ENCODE measurements at places on chromosomes 1 and 21.

- DNase-seq = no peak
Observed at GRCh38 chr1:95207223-95207935, 26.6 kb upstream of the RWDD3 start.

- peak; percentile 65 for DNase-seq
Observed at GRCh38 chr1:111515291-111516004, 12.0 kb upstream of the ADORA3 start.

- no peak for DNase-seq
Observed at GRCh38 chr1:71861022-71861421, 421.3 kb downstream of the NEGR1 start.

GRCh38 chr21:27077501-27077900 lies 110.6 kb upstream of the ADAMTS5 start:
- DNase-seq = no peak

DNA sequence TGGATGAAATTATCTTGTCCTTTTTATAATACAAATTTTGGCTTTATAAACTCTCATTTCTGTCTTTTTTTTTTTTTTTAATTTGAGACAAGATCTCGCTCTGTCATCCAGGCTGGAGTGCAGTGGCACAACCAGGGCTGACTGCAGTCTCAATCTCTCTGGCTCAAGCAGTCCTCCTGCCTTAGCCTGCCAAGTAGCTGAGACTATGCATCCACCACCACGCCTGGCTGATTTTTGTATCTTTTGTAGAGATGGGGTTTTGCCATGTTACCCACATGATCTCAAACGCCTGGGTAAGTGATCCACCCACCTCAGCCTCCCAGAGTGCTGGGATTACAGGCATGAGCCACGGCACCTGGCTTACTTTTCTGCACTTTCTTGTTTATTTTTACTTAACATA lies 7.5 kb downstream of the TOR1AIP1 start:
- no peak for DNase-seq

- no peak for DNase-seq
Observed at GRCh38 chr1:21114431-21114830, 62.3 kb downstream of the EIF4G3 start.

- DNase-seq = no peak
Observed at GRCh38 chr1:106584676-106585075, 471.8 kb upstream of the PRMT6 start.

GRCh38 chr1:225877580-225877979 lies 4.6 kb downstream of the TMEM63A start:
- peak; percentile 64 for DNase-seq

- DNase-seq = no peak
Observed at GRCh38 chr1:157376681-157377080, 175.6 kb downstream of the FCRL5 start.

DNA sequence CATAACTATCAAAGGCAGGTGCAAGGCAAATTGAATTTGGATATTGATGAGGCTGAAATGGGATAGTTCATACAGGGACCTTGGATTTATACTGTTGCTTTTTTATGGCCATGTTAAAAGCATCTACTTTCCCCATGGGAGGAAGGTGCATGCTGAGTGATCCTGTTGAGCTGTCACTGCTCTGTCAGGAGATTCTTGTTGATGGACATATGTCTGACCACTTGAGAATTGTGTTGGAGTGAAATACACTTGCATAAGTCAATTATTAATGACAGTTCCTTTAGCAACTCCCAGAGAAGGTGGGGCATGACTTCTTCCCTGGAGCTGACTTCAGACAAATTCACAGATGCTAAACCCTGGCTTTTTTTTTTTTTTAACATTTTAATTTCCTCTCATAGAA lies 58.4 kb upstream of the DYNLT5 start:
- no peak for DNase-seq

DNA sequence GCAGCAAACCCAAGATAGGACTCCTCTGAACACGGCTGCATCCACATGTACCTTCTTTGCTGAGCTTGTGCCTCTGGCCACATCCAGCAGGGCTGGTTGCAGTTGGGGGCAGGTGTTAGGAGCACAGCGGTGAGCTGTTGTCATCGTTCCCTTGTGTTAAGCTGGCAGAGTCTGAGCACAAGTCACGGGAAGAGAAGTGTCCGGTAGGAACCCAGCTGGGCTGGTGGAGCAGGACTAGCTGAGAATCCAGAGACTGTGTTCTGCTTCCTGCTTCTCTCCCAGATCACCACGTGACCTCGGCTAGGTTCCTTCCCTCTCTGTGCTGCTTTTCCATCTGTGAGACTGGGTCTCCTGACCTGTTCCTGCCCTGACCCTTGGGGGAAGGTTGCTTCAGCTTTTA lies 105.1 kb downstream of the PCBP3 start:
- no peak for DNase-seq

- DNase-seq = no peak
Observed at GRCh38 chr1:175881246-175881976, 138.0 kb upstream of the TNR start.

- no peak for DNase-seq
Observed at GRCh38 chr21:17352996-17353655, 159.7 kb upstream of the CXADR start.

GRCh38 chr1:31707711-31708110 lies 3.9 kb upstream of the COL16A1 start:
- no peak for DNase-seq

DNA sequence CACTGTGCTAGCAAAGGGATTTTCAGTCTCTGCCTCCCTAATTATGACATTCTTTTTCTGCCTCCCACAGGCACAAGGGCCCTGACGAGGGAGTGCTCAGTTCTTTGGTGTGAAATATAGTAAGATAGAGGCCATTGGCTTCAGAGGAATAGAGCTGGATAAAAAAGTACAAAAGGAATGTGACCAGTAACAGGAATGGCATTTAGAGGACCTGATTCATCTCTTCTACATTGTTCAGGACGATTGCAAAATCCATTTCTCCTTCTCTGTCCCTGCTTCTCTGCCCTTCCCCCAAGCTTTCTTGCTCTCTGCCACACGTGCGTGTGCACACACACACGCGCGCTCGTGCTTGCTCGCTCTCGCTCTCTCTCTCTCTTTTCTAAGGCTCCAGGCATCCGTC lies 668.2 kb downstream of the KIF26B start:
- peak; percentile 85 for DNase-seq

GRCh38 chr21:33840771-33841170 lies 74.8 kb downstream of the ATP5PO start:
- DNase-seq = no peak

DNA sequence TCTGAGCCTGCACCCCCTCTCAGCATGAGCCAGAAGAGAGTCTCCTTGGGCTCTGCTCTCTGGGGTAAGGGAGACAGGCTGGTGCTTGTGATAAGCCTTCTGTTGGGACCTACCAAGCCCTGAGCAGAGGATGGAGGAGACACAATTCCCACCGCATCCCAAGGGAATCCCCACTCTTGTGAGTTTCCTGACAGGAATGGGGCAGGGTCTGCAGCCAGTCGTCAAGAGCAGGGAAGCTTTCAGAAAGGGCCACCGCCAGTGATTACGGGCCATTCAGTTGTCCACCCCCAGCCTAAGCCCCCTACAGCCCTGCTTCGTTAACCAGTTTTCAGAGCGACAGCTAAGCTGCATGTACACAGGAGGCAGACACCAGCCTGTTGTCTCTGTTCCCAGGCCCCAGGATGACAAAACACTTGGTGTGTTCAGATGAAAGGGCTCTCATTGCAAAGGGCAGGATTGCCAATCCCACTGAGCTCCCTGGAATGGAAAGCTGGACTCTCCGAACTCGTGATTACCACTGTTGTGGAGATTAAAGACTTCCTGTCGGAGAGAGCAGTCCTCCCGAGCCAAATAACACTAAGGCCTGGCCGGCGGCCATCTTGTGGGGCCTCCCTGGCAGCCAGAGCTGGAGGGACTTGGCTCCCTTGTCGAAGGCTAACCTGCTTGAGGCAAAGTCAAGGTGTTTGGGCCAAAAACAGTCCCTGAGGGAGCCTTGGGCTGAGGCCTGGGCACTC lies 37.4 kb upstream of the SLC30A1 start:
- DNase-seq = no peak

- DNase-seq = no peak
Observed at GRCh38 chr1:219153723-219154122, 20.0 kb upstream of the LYPLAL1 start.

GRCh38 chr1:197725044-197725443 lies 50.2 kb downstream of the DENND1B start:
- DNase-seq = no peak

GRCh38 chr1:189662190-189662589 lies 815.5 kb downstream of the BRINP3 start:
- no peak for DNase-seq

DNA sequence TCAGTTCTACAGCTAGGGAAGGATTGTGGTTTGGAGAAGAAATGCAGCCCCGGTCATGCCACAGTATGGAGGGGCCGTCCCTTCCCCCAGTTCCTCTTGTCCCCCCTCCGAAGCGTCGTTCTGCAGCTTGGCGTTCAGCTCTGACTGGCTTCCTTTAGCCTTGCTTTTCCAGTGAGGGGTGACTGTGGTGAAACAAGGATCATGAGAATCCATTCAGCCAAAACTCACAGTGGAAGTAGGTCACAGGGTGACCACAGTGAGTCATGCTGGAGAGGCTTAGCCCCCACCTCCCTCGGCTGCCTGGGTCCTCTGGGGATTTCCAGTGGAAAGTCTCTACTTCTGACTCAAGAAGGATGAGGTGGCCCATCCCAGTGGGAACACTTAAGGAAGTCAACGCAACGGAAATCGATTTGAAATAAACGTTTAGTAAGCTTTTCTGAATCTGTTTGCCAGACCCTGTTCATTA lies 37.3 kb upstream of the COL6A2 start:
- DNase-seq = peak; percentile 90

- no peak for DNase-seq
Observed at GRCh38 chr1:160767395-160768294, 28.3 kb upstream of the LY9 start.

DNA sequence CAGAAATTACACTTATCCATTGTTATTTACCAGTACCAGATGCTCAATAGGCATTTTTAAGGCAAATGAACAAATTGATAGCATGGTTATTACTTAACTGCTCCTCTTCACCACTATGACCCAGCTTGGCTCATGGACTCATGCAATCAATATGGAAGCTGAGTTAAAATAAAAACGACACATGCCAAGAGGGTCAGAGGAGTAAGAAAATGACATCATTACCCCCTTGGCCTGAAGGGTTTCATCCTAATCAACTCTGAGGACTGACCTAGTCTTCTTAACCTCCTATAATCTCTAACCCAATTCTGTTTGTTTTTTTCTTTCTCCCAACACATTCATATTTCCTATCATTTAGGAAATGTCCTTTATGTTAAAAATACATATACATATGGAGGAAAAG lies 41.6 kb downstream of the IRF2BP2 start:
- DNase-seq = no peak

GRCh38 chr1:239733995-239734394 lies 347.6 kb downstream of the CHRM3 start:
- DNase-seq = no peak

DNA sequence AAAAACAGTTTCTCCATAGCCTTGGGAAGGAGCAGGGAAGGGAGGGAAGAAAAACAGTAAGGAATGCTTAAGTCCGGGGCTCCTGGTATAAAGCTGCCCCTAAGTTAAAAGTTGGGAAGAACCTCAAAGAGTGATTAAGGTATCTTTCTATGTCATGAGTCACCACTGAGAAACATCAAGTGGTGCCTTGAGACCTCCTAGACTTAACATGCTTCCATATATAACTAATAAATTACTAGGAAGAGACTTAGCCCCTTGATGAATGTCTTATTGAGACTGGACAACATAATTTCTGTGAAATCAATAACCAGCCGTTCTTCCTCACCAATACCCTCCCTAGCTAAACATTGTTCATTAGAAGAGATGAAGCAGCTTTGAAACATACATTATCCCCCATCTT lies 121.8 kb upstream of the SLC44A3 start:
- DNase-seq = no peak

- no peak for DNase-seq
Observed at GRCh38 chr1:107954719-107955415, 10.1 kb downstream of the VAV3 start.

DNA sequence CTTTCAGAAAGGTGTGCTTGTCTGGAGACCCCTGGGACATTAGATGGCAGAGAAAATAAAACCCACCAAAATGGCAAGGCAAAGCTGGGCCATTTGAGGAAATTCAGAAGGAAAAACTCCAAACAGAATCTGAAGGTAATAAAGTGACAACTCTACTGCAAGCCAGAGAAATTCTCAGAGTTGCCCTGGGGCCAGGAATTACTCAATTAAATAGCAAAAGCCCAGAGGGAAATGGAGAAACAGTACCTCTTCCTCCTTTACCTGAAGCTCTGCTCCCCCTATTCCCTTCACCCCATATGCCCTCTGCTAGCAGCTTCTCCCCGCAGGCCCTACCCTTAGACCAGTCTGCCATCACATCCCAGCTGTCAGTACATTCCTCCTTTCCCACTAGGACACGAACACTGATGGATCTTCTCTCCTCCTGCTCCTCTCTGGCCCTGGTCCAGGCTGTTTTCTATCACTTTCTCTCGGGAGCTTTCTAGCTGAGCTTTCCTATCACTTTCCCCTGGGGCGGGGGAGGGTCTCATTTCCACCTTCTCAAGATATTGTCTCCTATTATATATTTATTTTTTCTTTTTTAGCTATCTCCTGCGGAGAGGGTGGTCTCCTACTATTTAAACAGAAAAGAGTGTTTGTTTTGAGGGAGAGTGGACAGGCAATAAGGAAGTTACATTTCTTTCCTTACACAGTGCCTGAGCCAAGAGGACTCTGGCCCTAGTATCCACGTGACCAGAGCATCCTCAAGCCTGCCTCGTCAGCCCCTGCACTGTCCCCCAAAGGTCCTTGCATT lies 47.7 kb upstream of the RBM15 start:
- DNase-seq = no peak

DNA sequence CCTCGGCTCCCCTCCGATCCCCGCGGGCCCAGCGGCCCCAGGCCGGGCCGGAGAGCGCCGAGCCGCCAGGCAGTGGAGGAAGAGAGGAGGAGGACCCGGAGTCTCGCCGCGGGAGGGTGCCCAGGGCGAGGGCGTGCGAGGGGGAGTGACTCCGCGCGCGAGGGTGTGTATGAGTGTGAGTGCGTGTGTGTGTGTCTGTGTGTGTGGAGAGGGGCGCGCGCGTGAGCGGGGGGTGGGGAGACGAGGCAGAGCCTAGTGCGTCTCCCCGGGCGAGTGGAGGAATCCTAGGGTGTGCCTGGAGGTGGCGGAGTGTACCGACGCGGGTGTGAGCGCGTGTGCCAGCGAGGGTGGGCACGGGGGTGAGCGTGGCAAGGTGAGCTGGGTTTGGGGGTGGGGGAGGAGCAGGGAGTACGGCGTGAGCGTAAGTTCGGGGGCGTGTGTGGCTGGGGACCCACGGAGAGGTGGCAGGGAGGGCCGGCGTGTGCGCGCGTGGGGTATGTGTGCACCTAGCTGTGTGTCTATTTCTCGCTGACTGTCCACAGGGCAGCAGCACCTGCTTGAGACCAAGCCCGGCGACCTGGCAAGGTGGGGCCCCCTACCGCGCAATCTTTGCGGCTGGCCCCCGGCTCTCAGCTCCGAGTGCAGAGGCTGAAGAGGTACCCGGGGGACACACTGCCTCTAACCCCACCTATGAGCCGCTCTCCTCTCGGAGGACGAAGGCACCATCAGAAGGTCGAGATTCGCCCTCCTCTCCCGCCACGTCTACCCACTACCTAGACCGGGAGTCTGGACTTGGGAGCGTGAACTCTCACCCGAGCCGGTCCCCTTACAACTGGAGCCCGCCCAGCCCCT lies 784 bp upstream of the KCND3 start:
- no peak for DNase-seq
